CD8-positive, alpha-beta T cell (primary cell): ENCODE measurements at places on chromosomes 6 and 20.

DNA sequence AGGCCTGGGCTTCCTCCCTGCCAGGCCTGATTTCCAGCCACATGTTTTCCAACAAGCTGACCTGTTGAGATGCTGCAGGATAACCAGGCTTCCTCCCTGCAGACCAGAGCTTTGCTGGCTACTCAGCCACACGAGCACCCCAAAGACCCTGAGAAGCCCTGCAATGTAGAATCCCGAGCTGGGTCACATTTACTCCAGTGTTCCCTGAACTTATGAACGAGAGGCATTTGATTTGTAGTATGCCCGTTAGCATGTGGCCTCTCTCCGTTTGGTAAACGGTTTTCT, 4.0 kb downstream of the SIRPA start:
- DNase-seq, result no peak

GRCh38 chr6:118124851-118125250, 217.8 kb downstream of the SLC35F1 start:
- no peak for DNase-seq

GRCh38 chr6:64034910-64035655, 399.5 kb downstream of the PHF3 start:
- DNase-seq, result no peak

- DNase-seq, result no peak
Measured at GRCh38 chr20:3000852-3001523, 42.4 kb upstream of the GNRH2 start.

- DNase-seq, result no peak
Measured at GRCh38 chr20:57576617-57577550, 16.0 kb downstream of the PCK1 start.

DNA sequence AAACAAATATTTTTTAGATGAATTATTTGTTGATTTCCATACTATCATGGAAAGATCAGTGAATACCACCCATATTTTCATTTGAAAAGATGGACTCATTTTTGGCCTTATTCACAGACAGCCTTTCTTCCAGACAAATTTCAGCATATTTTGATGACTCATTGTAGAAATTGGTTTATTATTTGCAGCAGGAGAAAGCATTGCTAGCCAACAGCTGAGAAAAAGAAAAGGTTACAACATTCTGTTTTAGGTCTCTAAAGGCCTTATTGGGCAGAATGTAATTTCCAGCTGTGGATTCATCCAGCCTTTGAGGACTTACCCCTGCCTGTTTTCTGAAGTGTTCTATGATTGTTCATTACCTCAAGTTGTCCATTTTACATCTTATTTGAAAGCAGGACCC, 201.9 kb downstream of the PLCB4 start:
- DNase-seq, result no peak

GRCh38 chr6:136319732-136320131, 30.1 kb upstream of the BCLAF1 start:
- DNase-seq, result no peak

GRCh38 chr6:17621003-17621402, 20.9 kb downstream of the FAM8A1 start:
- DNase-seq, result no peak

- DNase-seq, result no peak
Measured at GRCh38 chr6:127539272-127539671, 20.1 kb upstream of the MTCL3 start.

GRCh38 chr20:53926428-53927028, 143.9 kb downstream of the BCAS1 start:
- DNase-seq, result no peak

DNA sequence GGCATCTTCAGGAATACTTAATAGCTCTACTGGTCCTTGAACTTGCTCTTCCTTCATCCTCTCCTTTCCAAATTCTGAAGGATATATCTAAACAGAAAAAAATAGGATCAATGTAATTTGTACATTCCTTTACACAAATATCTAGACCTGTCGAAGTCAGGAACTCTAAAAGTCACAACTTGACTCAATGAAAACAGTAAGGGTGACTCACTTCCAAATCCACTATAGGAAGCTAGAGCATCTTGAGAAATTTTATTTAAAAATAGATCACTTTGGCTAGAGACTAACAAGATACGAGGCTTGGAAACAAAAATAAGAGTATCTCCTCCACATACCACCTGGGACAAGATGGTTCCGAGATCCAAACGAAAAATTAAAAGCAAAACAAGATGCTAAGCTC, 12.2 kb downstream of the ESF1 start:
- DNase-seq, result no peak

DNA sequence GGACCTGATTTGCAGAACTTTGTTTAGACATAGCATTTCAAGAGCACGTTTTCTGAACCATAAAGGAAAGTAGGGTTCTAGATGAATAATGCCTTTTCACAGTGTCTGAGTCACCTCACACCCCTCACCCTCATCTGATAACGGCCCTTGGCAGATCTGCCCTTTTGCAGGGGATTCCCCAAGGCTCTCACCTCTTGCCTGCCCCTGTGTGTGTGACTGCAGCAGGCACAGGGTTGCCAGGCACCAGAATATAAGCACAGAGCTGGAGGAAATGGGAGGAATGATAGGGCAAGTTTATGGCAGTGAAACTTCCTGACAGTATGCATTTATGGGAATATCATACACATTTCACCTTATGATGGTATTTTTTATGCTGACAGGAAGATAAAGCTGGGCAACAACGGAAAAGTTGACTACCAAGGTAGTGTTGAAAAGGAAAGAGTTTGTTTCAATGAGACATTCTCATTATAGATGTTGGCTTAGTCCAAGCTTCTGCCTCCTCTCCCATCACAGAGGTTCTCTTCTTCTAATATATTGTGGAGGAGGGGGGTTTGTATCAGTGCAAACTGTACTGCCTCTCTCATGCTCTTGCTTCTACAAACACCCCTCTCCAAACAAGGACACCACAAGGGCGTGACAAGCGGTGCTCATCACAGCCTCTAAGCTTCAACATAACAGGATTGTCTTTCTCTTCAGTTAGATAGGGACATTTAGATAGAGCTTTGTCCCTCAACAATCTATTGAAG, 101.5 kb upstream of the BACH2 start:
- DNase-seq, result peak; percentile 87

- no peak for DNase-seq
Measured at GRCh38 chr6:162637317-162637716, 90.2 kb downstream of the PRKN start.

GRCh38 chr6:32614366-32615081, 22.7 kb upstream of the HLA-DQA1 start:
- no peak for DNase-seq

- DNase-seq, result no peak
Measured at GRCh38 chr6:17707371-17707651, 586 bp upstream of the NUP153 start.

DNA sequence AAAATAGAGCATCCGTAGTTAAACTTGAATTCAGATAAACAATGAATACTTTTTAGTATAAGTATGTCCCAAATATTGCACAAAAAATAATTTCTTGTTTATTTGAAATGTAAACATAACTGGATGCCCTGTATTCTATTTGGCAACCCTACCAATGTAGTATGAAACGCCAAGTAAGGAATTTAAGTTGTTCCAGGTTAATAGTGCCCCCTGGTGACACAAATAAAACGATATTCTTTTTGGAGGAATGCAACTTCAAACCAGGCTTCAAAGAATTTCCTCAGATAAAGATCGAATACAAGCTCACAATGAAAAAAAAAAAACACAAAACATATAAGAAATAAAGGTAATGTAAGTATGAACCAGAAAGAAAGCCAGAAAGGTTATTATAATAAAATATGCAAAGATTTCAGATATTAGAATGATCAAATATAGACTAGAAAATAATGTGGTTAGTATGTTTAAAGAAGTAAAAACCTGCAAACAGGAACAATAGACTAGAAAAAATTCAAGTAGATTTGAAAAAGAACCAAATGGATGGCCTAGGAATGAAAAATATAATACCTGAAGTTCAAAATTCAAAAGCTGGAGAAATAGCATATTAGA, 18.4 kb upstream of the AKAP7 start:
- DNase-seq, result peak; percentile 64

DNA sequence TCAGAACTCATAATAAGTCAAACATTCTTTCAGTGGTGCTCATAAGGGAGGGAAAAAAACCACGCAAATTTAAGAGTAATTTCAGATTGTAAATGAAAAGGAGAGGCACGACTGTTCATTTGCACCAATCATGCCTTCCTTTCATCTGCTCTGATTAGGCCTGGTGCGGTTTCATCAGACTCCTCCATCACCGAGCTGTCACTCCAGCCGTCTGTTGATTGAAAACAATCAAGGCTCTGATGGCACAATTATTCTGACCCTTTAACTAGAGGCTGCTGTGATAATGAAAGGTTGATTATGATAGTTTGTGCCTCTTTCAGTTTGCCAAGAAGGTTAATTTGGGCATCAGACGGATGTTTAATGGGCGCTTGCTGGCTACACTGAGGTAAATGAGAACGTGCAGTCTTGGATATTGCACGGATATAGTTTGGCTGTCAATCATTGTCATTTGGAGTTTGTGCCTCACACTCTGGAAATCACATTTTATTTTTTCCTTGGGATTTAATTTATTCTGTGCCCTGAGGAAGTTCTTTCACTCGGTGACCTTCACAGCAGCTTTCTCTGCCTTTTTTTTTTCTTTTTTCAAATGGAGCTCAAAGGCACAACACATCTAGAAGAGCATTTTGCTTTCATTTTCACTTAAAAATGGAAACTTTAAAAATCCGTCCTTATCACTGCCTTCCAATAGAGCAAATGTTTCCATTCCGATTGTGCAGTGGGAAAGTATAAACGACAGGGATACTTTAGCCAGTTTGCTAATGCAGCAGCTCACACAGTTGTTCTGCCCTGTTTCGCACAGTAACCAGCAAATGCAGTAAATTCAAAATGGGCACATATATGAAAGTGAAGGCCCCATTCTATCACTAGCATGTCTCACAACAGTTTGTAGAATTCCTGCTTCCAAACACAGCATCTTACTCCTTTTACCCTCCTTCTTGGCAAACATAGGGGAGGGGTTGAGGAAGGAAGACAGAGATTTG, 172.8 kb downstream of the KLHL32 start:
- no peak for DNase-seq

- DNase-seq, result no peak
Measured at GRCh38 chr6:36331381-36331780, 5.3 kb downstream of the BNIP5 start.

GRCh38 chr6:134734312-134734869, 215.5 kb downstream of the ALDH8A1 start:
- DNase-seq, result no peak

GRCh38 chr6:43740321-43740960, 29.6 kb upstream of the VEGFA start:
- no peak for DNase-seq

- no peak for DNase-seq
Measured at GRCh38 chr6:35083507-35083906, 57.6 kb downstream of the TCP11 start.

- DNase-seq, result peak; percentile 12
Measured at GRCh38 chr6:111482188-111482958, 645 bp downstream of the REV3L start.

GRCh38 chr20:45366631-45367030, 3.7 kb downstream of the SYS1 start:
- DNase-seq, result no peak

- no peak for DNase-seq
Measured at GRCh38 chr6:152130441-152130840, 323.0 kb downstream of the ESR1 start.

DNA sequence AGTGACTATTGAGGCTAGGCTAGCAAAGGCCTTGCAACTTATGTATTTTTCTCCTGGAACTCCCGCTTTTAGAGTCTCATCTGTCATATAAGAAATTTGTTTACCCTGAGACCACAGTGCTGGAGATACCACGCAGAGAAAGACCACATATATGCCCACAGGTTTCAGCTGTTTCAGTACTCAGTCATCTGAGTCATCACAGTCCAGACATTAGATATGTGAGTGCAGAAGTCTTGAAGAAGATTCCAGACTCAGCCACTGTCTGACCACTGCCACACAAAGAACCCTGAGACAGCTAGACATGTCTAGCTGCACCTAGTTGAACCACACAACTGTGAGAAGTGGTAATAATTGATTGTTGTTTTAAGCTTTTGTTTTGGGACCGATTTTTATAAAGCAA, 648.3 kb downstream of the EPM2A start:
- DNase-seq, result no peak

DNA sequence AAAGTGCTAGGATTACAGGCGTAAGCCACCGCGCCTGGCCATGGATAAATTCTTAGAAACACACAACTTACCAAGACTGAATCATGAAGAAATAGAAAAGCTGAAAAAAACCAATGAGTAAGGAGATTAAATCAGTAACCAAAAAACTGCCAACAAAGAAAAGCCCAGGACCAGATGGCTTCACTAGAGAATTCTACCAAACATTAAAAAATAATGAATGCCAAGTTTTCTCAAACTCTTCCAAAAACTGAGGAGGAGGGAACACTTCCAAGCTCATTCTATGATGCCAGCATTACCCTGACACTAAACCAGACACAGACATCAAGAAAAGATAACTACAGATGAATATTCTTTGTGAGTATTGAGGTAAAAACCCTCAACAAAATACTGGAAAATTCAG, 44.3 kb downstream of the USP49 start:
- no peak for DNase-seq
